CD8-positive, alpha-beta T cell (primary cell): ENCODE measurements at places on chromosomes 5 and 9. TPM values are rescaled to one million over a fixed set of nuclear protein-coding genes. Genes with fewer than 3 reads are reported as not detected.

DNA sequence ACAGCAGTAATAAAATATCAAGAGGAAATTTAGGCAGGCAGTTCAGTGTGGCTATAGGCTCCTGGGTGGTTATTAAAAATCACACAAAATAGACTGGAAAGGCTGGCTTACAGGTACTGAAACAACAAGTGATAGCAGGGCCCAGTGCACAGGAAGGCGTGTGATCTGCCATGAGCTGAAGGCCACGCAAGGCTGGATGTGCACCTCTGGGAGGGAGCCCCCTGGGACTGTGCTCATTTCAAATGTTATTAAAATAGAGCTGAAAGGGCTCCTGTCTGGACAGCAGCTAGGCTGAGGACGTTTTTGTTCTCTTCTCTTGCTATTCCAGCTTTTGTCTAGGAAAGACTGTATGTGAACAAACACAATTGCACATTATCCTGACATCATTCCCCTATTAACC, 324.3 kb upstream of the RFX3 start:
- no peak for DNase-seq

- no peak for DNase-seq
Observed at GRCh38 chr9:36928670-36929349, 105.3 kb downstream of the PAX5 start.

- DNase-seq = no peak
Observed at GRCh38 chr9:17631396-17631795, 52.5 kb downstream of the SH3GL2 start.

- no peak for DNase-seq
Observed at GRCh38 chr9:124500796-124501611, 6.2 kb downstream of the NR5A1 start.

GRCh38 chr9:128045831-128046230, 21.3 kb downstream of the NAIF1 start:
- DNase-seq = no peak

DNA sequence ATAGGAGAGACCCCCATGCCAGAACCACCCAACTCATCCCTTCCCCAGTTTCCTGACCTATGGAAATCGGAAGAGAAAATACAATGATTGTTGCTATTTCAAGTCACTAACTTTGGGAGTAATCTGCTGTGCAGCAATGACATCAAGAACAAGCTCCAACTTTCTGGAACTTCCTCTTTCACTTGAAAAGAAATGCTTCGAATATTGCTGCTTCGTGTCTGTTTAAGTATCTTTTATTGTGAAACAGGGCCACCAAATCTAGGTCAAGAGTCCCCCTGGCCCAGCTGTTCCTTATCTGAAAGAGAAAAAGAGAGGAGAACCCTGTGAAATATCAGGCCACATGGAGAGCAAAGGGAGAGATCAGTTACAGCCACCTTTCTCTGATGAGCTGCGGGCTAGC, 59.4 kb upstream of the DNAH5 start:
- no peak for DNase-seq

DNA sequence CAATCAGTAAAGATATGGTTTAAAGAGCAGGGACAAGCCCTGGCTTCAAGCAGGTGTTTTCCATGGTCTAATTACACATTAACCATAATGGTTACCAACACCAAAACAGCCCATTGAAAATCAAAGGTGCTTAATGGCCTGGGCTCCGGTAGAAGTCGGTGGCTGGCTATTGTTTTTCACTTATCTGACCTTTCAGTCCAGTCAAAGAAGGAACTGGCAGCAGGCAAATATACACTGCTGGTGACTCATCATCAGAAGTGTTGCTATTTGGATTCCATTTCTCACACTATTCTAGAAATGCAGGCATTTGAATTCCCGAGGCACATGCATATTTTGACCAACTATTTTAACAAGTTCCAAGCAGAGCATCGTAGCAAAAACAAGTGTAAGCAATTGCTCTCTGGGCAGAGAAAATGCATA, 26.3 kb upstream of the GABRP start:
- DNase-seq = no peak

DNA sequence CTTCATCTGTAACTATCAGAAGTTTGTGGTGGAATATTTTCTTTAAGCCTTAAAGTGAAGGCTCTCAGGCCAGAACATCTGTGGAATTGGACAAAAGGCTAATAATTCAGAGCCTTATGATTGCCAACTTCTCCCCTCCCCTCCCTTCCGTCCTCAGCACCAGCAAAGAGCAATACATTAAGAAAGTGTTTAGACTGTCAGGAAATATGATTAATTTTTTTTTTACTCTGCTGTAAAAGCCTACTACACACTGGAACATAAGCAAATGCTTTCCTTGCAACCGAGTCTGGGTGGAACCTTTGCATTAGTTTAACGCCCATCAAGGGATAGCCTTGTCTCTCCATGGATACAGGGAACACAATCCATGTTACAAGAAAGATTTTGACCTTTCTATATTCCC, 110.3 kb upstream of the TARS1 start:
- DNase-seq = no peak

DNA sequence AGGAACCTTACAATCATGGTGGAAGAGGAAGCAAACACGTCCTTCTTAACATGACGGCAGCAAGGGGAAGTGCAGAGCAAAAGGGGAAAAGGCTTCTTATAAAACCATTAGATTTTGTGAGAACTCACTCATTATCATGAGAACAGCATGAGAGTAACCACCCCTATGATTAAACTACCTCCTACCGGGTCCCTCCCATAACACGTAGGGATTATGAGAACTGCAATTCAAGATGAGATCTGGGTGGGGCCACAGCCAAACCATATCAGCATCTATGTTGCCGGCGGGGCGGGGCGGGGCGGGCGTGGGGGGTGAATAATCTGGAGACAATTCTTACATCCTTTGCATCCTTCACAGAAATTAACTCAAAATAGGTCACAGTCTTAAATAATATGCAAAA, 58.8 kb upstream of the GFPT2 start:
- no peak for DNase-seq

DNA sequence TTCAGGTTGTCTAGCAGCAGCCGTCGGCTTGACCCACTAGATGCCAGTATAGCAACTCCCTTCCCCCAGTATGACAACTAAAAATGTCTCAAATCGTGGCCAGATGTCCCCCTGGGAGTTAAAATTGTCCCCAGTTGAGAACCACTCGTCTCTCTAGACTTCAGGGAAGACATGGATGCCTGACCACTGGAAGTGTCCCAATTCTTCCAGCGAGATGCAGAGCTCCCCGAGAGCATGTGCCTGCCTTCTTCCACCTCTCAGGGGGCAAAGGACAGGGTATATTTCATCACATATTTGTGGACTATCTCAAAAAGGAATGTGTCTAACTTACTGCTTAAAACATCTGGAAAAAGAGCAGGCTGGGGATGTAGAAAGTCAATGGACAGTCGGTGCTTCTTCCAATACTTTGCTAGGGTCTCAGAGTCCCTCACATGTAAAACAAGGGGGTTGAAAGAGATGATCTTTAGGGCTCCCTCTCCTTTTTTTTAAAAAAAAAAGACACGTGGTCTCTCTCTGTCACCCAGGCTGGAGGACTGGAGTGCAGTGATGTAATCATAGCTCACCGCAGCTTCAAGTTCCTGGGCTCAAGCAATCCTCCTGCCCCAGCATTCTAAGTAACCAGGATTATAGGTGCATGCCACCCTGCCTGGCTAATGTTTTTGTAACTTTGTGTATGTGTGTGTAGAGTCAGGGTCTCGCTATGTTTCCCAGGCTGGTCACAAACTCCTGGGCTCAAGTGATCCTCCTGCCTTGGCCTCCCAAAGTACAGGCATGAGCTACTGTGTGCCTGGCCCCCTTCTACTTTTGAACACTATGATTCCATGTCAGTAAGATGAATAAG, 190.6 kb downstream of the DAB2IP start:
- DNase-seq = no peak

DNA sequence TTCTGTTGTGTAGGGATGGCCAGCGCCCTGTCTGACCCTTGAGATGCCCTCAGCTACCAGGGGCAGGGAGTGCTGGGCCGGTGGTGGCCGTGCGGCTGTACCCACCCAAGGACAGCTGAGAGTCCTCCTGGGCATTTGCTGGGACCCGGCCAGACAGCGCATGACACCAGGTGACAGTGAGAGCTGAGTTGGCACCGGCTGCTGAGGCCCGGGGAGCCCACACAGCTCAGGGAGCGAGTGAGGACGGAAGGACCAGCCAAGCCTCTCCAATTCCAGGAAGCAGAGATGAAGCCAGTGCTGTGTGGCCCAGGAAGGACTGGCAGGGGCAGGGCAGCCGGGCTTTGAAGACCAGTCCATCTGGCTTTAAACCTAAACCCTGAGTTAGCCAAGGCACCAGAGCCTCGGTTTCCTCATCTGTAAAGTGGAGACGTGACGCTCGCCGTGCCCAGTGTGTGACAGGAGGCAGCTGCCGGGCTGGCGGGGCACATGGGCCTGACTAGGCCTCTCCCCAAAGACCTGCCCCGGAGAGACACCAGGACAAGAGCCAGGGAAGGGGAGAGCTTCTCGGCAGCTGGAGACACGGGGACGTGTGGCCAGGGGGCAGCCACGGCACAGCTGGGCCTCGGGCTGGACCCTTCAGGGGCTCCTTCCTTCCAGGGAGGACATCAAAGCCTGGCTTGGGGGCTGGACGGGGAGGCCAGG, 3.0 kb upstream of the AGPAT2 start:
- no peak for DNase-seq

DNA sequence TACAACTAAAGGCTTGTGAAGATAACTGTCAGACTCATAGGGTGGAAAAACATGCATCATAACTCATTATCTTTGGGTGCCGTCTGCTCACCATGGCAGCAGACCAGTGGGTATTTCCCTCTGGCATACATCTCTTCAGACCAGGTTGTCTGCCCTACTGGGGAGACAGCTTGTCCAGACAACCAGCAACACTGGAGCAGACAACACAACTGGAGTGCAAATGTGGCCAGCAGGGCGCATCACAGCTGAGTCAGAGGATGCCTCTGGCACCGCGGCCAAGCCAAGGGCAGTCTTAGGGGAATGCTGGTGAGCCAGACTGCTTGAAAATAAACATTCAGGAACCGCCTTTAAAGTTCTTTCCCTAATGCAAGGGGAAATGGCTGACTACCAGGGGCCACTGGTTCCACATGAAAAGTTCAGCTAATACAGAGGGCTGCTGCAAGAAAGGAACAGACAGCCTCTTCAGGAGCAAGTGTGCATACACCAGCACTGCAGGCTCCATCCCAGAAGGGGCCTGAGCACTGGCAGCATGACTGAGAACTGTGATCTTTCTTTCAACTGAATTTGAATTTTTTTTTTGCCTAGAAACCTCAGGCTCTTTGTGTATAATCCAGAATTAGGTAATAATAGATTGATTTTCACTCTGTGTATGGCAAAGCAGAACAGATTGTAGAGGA, 77.3 kb downstream of the MAMDC2 start:
- no peak for DNase-seq

DDX4 gene
- not detected for total RNA-seq

GZMA gene
- 13.4 TPM for total RNA-seq

ANKRD20A1 gene
- total RNA-seq = 0.44 TPM
